Eye (tissue), 1 donor: ENCODE measurements at places on chromosomes 2 and 18.

GRCh38 chr2:200798514-200798913, 13.2 kb upstream of the BZW1 start:
- no peak for DNase-seq

GRCh38 chr18:32469691-32470459, 807 bp downstream of the GAREM1 start:
- peak; percentile 84 for DNase-seq

DNA sequence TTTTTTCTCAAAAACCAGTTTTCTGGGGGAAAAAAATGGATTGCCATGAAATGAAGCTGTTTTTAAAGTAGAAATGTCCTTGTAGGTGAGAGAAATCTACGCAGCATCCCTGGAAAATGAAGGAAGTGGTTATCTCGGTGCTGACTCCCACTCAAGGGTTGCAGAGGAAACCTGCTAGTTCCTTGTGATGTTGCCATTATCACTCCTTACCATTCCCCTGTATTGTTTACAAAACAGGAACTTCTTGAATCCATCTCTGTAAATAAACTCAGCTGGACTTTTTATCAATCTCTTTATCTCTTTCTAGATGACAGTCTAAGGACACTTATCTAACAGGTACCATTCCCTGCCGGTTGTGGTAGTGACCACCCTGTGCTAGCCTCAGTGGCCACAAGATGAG, 61.2 kb downstream of the FEZ2 start:
- DNase-seq: no peak

- no peak for DNase-seq
These were observed 6.7 kb upstream of the CNNM3 start for GRCh38 chr2:96809216-96809882.

GRCh38 chr2:171939743-171940071, 17.4 kb downstream of the HAT1 start:
- no peak for DNase-seq

DNA sequence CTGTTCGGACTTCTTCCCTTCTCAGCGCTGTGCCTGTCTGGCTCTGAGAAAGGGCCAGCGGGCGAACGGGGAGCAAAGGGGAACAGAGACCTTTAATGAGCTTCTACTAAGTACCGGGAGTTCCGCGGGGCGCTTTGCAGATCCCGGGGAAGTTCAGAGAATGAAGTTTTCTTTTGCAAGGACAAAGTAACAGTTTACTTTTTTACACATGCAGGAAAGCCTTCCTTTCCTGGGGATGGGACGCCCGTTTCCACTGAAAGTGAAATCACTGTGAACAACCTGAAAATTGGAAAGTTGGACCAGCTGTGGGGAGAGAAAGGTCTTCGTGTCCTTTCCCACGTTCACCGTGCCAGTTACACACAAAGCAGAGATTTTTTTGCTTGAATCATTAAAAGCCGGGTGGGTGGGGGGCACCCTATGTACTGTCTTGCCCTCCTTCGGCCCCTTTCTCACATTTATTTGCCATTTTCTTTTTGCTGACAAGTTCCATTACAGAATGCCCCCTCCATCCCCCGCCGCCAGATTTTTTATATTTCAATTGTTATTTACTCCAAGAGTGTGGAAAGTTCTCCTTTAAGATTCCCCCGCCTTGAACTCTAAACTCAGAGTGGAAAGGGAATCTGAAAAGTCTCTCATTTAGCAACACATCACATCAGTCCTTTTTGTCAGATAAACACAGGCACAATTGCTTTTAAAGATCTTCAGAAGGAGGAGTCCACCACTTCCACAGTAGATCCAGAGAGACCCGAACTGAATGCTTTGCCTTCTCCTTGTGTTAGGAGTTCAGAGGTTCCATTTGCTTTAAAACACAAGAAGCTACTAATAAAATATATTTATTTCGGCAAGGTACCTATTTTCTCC, 1.1 kb upstream of the FN1 start:
- DNase-seq: peak; percentile 57

GRCh38 chr2:66240286-66240685, 194.6 kb upstream of the MEIS1 start:
- DNase-seq: peak; percentile 60

- no peak for DNase-seq
These were observed 161.0 kb downstream of the BARD1 start for GRCh38 chr2:214648520-214648919.

DNA sequence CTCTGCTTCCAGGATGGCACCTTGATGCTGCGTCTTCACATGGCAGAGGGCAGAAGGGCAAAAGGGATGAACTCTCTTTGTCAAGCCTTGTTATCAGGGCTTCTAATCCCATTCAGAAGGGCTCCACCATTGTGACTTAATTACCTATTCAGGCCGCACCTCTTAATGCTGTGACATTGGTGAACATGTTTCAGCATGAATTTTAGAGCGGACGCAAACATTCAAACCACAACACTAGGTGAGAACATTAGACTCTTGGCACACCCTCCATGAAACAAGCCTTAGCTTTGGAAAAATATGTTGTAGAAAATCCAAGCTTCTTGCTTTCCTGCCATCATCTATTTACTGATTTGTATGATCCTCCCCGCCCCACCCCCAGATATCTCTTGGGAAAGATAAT, 17.9 kb downstream of the DAW1 start:
- DNase-seq: no peak

GRCh38 chr18:55499526-55499925, 88.5 kb downstream of the TCF4 start:
- DNase-seq: no peak

- no peak for DNase-seq
These were observed 60.4 kb upstream of the SLC8A1 start for GRCh38 chr2:40512256-40512655.

- no peak for DNase-seq
These were observed 100.9 kb upstream of the SERTAD2 start for GRCh38 chr2:64754570-64754969.

GRCh38 chr2:3585261-3586109, 9.4 kb upstream of the COLEC11 start:
- peak; percentile 43 for DNase-seq

DNA sequence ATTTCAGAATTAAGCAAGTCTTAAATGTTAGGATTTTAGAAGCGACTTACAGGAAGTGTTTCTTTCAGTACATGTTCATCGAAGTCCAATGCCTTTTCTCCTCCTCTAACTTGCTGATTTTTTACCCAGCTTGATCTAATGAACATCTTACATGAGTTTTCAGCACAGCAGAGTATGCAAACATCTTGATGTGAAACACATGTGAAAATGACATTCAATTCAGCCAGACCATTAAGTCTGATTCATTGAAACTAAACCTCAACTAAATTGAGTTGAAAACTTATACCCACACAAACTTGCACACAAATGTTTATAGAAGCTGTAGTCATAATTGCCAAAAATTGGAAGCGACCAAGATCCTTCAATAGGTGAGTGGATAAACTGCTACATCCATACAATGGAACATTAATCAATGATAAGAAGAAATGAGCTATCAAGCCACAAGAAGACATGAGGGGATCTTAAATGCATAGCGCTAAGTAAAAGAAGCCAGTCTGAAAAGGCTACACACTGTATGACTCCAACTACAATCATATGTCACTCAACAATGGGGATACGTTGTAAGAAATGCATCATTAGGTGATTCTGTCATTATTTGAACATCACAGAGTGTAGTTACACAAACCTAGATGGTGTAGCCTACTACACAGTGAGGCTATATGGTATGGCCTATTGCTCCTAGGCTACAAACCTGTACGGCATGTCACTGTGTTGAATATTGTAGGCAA, 18.5 kb downstream of the PSTPIP2 start:
- no peak for DNase-seq

DNA sequence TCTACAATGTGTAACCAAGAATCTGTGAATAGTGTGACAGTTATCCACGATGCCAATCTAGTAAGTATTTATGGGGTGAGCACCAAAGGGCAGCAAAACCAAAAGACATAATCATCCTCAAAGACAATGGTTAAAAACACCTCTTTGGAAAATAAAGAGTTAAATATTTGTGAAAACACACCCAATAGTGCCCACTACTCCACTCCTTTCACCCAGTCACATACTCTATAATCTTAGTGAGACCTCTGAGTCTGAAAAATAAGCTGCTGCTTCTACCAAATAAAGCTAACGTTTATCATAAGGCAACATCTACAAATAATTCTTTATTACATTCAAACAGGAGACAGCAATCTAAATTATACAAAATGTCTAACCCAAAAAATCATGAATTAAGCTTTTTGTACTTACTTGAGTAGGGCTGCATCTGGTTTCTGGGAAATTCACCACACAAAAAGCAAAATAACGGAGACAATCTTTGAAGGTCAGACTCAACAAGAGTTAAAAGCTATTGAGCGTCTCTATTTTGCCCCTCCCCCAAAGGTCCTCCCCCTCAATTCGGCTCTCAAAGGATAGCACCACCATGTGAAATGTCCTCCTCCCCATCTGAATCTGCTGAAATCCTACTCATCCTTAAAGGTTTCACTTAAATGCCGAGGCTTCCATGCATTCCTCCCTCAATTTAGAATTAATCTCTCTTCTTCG, 2.0 kb downstream of the RAPH1 start:
- DNase-seq: peak; percentile 48

DNA sequence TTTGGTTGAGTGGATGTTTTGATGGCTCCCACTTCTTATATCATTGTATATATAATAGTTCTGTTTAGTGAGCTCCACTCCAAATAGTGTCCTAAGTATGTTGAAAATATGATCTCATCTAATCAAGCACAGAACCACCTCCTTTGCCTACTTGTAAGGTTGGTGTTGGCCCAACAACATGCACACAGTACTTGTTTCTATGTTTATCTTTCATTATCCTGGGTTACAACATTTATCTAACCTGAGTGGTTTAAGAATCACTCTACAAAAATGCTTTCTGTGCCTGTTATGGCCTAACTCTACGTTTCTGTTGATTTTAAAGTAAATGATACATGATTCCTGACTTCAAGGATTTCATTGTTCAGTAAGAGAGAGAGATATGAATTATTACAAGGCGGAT, 281.9 kb downstream of the FIGN start:
- DNase-seq: no peak
